Stimulated activated CD8-positive, alpha-beta memory T cell treated with anti-CD3 and anti-CD28 coated beads, Interleukin-4, amount 100 ng/mL, for 4 hours (primary cell): ENCODE measurements at places on chromosomes 5 and 9.

DNA sequence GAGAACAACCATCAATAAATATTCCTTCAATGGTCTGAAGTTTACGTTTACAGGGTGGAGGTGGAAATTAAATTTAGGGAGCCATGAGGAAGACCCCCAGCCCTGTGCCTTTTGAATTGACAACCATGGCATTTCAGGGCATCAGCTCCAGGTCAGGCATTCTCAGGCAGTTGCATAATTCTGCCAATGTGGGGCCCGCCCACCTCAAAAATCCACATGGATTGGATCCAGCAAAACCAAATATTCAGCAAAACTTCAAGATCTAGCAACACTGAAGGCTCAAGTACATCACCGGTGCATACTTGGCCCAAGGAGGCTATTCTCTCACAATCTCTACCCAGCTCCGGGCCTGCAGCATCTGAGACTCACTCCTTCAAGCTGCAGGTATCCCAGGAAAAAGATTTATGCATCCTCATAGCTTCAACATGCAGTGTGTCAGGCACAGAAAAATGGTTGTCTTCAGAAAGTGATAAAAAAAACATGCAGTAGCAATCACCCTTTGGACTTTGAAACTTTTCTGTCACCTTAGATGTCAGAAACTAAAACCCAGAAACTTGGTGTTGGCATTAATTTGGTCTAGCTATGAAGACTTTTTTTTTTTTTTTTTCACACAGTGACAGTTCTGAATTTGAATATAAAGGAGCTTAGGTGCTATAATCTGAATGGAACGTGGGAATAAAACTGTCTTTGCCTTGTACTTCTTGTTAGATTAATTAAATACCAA lies 21.4 kb upstream of the ANXA2R start:
- no peak for DNase-seq

- DNase-seq, result no peak
Observed at GRCh38 chr5:143819716-143820115, 7.8 kb downstream of the HMHB1 start.

GRCh38 chr5:138981586-138981985 lies 106.5 kb upstream of the LRRTM2 start:
- DNase-seq, result no peak

- DNase-seq, result no peak
Observed at GRCh38 chr5:137800700-137801411, 46.7 kb upstream of the HNRNPA0 start.

DNA sequence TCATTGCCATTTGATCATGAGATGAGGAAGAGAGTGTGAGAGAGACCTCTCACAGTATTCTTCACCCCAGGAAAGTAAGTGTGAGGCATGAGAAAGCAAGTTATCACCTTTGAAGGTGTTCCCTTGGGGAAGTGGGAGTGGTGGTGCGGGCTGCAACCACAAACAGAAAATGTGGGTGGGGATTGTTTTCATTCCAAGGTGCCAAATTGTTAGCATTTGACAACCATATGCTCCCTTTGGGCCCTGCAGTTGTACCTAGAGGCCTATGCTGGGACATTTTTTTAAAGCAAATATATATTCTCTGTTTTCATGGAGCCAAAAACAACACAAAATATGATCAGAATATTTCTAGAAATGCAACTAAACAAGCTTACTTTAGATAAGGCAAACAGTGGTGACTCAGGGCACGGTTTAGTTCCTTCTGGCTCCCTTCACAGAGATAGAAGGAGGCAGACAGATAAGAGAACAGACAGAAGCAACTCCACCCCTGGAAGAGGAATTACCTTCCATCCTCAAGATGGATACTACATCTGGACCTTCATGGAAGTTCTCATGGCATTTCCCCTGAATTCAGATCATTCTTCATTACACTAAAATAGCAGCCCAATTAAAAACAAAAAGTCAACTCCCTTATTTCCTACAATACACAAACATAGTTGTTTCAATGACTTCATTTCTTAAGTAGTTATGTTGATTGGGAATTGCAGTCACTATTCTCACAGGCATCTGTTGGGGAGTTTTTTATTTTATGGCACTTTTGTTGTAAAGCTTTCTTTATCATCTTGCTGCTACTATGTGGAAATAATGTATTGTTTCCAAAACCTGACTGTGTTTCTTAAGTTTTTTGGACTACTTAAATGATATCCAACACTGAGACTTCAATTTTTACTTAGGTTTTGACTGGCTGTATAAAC lies 416.6 kb downstream of the PLK2 start:
- DNase-seq, result no peak
